ENCODE measurements at places on chromosomes 12 and 14.

GRCh38 chr14:58732387-58732786 lies 94.6 kb downstream of the DACT1 start:
- H3K27ac ChIP-seq: peak overlapping the region; percentile 69
- DNase-seq: no peak
- peaks cover 25% of the 10 kb centered on the region for H3K4me1 ChIP-seq
- no peaks in the 10 kb centered on the region for H3K27me3 ChIP-seq

DNA sequence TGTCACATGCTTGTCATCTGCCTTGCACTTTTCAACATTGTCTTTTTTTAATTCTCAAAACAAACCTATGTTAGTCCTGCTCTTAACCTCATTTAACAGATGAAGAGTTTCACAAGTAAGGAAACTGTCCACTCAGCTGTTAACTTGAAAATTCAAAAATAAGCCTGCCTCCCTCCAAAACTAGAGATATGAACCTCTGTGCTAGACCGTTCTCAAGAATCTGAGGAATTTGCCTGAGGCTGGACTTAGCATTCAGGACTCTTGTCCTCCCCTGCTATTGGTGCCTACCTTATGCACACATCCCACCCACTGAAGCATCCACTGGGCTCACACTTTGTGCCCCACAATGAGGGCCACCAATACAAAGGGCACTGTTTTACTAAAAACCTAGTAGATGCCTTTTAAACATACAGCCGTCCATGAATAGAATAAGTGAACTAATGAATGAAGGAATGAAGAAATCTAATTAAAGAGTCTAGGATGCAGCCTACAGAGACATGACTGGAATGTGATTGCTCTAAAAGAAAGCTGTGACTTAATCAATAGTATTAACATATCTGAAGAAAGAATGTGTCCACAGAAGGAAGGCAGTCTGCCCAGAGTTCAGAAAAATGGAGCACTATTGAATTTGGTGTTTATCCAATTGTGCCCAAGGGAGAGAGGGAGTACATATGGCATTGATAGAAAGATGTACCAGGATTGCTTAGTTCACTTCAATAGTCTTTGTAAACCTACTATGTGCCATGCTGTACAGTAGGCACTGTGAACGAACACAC lies 238.5 kb downstream of the SPTSSA start:
- no peak overlapping the region for H3K4me3 ChIP-seq
- no peak overlapping the region for H3K27ac ChIP-seq
- H3K27me3 ChIP-seq: no peaks in the 10 kb centered on the region
- no peaks in the 10 kb centered on the region for H3K36me3 ChIP-seq

DNA sequence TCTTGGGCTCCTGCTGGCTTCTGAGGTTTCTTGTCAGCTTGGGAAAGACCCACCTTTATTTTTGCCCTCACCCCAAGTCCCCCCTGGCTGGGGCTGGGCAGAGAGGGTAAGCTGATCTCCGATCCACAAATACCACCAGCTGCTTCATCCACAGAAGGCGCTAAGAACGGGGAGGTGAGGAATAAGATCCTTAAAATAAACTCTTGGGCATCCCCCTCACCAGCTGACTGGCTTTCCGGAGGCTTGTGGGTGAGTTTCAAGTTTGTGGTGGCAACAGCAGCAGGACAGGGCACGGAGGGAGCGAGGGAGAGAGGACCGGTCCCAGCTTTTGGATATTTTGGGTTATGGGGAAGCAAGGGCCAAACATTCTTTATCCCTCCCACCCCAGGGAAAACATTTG lies 20.8 kb upstream of the HSPB8 start:
- H3K27me3 ChIP-seq: no peaks in the 10 kb centered on the region
- no peak overlapping the region for H3K4me3 ChIP-seq
- no peak for DNase-seq
- no peaks in the 10 kb centered on the region for H3K4me1 ChIP-seq
- H3K27ac ChIP-seq: no peak overlapping the region

GRCh38 chr12:74963304-74963703 lies 246.3 kb downstream of the KCNC2 start:
- H3K27me3 ChIP-seq: no peaks in the 10 kb centered on the region
- no peak overlapping the region for H3K4me3 ChIP-seq

GRCh38 chr14:59583755-59584154 lies 7.1 kb upstream of the CCDC175 start:
- peaks cover 18% of the 10 kb centered on the region for H3K4me1 ChIP-seq
- H3K36me3 ChIP-seq: no peaks in the 10 kb centered on the region
- no peaks in the 10 kb centered on the region for H3K27me3 ChIP-seq
- DNase-seq: no peak
- no peak overlapping the region for H3K27ac ChIP-seq

DNA sequence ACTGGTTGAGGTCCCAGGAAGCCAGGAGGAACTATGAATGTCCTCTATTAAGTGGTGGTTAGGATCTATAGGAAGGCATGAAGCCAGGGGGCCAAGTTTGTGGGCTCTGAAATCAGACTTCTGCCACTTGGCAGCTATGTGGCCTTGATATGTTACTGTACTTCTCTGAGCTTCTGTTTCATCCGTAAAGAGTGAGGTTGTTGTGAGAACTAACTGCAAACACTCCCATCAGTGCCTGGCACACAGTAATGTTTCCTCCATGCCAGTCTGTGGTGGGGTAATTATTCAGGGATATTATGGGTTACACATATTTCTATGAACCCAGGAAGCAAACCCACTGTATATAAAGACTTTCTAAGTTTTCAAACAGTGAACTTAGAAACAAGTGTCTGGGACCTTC lies 57.4 kb downstream of the PLXNC1 start:
- no peak overlapping the region for H3K4me3 ChIP-seq
- no peaks in the 10 kb centered on the region for H3K36me3 ChIP-seq
- no peak overlapping the region for H3K27ac ChIP-seq
- H3K4me1 ChIP-seq: peaks cover 26% of the 10 kb centered on the region
- no peaks in the 10 kb centered on the region for H3K27me3 ChIP-seq

- no peaks in the 10 kb centered on the region for H3K27me3 ChIP-seq
- no peak for DNase-seq
- H3K4me3 ChIP-seq: no peak overlapping the region
- no peaks in the 10 kb centered on the region for H3K36me3 ChIP-seq
- H3K4me1 ChIP-seq: peaks cover 26% of the 10 kb centered on the region
- peak overlapping the region; percentile 27 for H3K27ac ChIP-seq
Measured at GRCh38 chr14:89912667-89913211, 41.8 kb downstream of the EFCAB11 start.

DNA sequence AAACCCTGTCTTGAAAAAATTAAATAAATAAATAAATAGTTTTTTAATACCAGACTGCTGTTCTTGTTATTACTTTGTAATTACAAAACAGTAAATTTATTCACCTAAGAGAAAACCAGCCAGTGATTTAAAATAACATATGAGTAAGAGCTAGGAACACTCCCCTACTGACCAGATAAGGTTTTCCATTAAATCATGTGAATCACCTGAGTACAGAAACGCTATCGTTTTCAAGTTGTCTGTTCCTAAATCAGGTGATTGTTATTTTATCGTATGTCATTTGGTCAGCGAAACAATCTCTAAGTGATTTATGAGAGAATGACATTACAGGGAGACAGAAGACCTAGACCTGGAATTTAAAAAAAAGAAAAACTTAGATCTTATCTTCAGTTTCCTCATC lies 47.3 kb downstream of the RPS29 start:
- DNase-seq: no peak
- no peaks in the 10 kb centered on the region for H3K36me3 ChIP-seq
- no peak overlapping the region for H3K27ac ChIP-seq
- H3K4me1 ChIP-seq: no peaks in the 10 kb centered on the region
- H3K4me3 ChIP-seq: no peak overlapping the region
- no peaks in the 10 kb centered on the region for H3K27me3 ChIP-seq
